ENCODE measurements at places on chromosomes 6 and 20. TPM values are rescaled to one million over a fixed set of nuclear protein-coding genes. Genes with fewer than 3 reads are reported as not detected.

Gene LAMP5
- 0.14 TPM for total RNA-seq

Gene PLA2G7
- not detected for total RNA-seq

Gene ENPP4
- 8.7 TPM for total RNA-seq

Gene SCUBE3
- total RNA-seq, result 0.53 TPM

Gene UBE2J1
- total RNA-seq, result 65.0 TPM

Gene RRP36
- total RNA-seq, result 137 TPM

Gene LY6G6F
- total RNA-seq, result not detected

Gene R3HDML
- total RNA-seq, result not detected
